ENCODE measurements at places on chromosomes 7 and 10. TPM values are rescaled to one million over a fixed set of nuclear protein-coding genes. Genes with fewer than 3 reads are reported as not detected.

The NPSR1 gene
- not detected for total RNA-seq

- no peak for DNase-seq
Measured at GRCh38 chr10:84415539-84416244, 87.3 kb downstream of the CCSER2 start.

- DNase-seq = no peak
Measured at GRCh38 chr10:11638055-11638698, 26.7 kb upstream of the USP6NL start.

- no peak for DNase-seq
Measured at GRCh38 chr10:44558521-44558920, 173.6 kb upstream of the CXCL12 start.

DNA sequence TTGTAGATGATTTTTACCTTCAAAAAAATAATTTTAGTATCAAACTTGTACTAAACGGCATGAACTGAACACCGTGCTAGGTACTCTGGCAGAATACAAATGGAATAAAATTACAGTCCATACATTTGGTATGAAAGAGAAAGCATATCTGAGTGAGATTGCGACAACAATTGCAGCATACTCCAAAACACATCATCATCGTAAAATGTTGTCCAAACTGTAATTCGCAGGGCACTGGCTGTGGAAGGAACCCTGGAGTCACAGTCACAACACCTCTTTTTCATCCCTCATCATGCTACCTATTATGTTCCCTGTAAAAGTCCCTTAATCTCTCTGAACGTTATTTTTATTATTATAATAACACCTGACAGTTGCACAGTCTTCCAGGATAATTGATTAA lies 13.5 kb downstream of the CREM start:
- no peak for DNase-seq

DNA sequence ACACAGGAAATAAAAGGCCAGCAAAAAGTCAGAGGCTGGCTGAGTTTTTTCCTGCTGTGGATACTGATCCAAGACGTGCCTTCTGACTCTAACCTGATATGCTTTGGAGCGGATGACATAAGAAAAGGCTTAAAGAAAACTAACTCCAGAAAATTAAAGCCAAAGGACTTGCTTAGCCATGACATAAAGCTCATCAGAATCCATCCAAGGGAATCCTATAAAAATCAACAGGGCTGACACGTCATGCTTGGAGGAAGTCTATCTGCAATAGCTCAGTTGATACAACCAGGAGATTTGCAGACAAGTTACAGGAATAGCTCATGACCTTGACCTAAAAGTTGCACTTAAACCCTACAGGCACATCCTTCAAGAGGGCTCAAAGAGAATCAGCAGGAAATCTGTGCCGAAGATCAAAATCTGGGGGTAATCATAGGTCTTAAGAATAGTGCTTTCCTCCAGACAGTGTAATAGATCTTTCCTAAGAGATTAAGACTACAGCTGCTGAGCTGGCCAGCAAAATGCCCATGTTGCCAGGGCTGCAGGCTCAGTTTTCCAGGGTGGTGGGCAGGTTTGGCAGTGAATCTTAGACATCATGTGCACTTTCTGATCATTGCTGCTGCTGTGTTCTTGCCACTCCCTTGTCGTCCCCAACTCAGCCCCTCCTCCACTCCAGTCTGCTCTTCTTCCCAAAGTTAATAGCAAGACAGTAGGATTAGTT lies 111.5 kb upstream of the SVIL start:
- no peak for DNase-seq

The HELLS gene
- total RNA-seq = 1.9 TPM

DNA sequence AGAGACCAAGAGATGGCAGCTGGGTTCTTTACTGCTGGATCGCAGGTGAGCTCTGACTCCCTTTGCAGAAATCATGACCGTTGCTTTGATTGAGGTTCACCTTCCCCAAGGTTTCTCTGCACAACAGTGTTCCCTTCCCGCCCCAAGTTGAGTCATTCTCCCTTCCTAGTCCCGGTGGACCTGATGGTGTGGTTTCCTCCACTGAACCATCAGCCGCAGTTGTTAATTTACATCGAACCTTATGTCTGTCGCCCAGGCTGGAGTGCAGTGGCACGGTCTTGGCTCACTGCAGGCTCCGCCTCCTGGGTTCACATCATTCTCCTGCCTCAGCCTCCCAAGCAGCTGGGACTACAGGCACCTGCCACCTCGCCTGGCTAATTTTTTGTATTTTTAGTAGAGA lies 5.8 kb downstream of the ZSCAN25 start:
- no peak for DNase-seq

GRCh38 chr7:81767926-81768325 lies 1.9 kb downstream of the HGF start:
- DNase-seq = no peak

- DNase-seq = no peak
Measured at GRCh38 chr10:50580262-50580891, 43.4 kb downstream of the SGMS1 start.

DNA sequence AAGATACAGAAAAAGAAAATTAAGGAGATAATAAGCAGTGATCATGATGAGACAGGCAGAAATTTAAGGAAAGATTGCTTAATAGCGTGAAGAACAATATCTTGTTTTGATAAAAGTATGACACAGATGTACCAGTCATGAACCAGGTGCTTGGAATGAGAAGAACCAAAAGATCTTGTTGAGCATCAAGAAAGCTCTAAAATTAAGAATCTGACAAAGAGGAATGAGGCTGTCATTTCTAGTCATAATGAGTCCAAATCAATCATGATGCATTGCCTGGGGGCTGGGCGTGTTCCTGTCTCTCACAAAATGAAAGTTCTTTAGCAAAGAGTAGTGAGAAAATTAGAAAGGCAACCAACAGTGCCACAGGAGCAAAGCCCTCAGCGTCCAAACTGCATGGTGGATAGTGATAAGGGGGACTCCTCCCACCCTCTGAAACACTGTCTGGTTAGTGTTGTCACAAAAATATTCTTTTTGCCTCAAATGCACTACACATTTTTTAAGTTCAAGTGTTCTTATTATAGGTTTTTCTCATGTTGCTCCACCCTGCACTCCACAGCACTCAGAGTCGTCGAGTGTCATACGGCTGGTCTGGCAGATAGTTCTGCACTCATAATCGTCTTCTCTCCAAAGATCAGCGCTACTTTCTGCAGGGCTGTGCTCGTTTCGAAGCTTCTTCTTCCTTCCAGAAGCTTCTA lies 439.6 kb downstream of the TNS3 start:
- DNase-seq = no peak

DNA sequence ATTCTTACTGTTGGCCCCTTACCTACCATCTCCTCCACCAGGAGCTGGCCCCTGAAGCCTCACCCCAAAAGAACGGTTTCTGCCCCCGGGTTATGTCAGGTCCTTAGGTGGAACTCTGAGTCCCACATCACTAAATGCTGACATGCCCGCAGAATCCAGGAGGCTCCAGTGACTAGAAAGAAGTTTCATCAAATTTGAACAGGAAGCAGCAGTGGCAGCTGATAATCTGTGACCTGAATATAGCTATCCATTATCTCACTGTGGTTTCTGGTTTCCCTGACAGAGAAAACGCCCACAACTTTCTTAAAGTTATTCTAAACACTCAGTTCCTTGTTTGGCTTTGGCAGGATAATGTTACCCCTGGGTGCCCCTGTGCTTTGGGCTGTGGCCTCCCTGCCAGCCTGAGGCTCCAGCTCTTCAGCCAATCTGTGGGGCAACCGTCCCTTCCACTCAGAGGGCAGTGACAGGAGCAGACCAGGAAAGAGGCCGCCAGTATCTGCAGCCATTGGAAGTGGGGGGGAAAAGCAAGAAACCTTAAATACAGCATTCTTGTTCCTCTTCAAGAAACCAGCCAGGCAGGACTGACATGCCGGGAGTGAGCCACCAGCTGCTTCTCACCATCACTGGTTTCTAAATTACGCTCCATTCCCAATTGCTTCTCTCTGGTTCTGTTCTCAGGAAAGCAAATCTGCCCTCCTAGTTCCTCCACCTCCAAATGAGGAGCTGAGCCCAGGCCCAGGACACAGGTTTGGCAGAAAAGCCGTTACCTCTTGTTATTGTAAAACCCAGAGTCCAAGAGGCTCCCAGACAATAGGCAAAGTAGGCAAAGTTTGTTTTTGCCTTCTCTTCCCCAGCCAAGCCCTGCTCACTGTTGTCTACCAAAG lies 41.2 kb upstream of the VCL start:
- no peak for DNase-seq

DNA sequence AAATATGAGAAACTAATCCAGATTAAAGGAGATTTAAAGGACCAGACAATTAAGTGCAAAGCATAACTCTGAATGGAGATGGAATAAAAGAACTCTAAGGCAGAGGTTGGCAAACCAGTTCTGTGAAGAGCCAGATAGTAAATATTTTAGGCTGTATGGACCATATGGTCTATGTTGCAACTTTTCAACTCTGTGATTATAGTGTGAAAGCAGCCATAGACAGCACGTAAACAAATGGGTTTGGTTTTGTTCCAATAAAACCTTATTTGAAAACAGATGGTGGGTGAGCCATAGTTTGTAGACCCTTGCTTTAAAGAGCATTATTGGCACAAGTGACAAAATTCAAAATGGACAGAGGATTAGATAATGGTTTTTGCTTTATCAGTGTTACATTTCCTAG lies 884.1 kb downstream of the CCSER2 start:
- DNase-seq = no peak

DNA sequence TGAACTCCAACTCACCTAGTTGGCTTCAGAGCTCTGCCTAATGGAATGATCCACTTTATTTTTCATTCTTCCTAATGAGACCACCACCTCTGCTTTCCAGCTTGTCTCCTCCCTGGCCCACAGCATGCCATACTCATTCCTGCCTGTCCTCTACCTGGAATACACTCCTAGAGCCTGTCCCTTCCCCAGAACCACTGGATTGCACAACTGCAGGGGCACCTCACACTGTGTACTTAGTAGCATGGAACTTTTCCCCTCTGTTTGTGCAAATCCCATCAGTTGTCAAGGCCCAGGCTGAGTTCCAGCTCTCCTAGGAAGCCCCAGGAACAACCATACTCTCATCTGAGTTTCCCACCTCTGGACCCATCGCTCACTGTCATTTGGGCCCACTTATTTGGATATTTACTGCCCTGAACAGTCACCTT lies 15.6 kb downstream of the ALDH18A1 start:
- no peak for DNase-seq

The SYT15B gene
- 1.2 TPM for total RNA-seq

DNA sequence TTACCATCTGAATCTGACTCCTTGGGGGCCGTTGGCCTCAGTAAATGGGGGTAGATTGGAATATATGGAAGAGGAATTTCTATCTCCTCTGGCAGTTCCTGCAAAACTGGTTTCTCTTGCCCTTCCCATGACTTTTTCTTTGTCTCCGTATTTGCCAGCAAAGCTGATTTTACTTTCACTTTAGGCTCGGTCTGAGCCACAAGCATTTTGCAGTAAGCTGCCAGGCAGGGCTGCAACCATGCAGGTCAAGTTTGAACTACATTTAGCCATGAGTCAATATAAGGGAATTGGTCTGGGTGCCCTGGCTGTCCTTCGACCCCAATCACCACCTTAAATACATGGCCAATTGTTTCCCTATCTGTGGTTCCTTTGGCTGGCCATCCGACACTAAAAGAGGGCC lies 104.3 kb downstream of the TRIM24 start:
- DNase-seq = no peak

GRCh38 chr7:81802251-81802650 lies 32.4 kb upstream of the HGF start:
- no peak for DNase-seq

DNA sequence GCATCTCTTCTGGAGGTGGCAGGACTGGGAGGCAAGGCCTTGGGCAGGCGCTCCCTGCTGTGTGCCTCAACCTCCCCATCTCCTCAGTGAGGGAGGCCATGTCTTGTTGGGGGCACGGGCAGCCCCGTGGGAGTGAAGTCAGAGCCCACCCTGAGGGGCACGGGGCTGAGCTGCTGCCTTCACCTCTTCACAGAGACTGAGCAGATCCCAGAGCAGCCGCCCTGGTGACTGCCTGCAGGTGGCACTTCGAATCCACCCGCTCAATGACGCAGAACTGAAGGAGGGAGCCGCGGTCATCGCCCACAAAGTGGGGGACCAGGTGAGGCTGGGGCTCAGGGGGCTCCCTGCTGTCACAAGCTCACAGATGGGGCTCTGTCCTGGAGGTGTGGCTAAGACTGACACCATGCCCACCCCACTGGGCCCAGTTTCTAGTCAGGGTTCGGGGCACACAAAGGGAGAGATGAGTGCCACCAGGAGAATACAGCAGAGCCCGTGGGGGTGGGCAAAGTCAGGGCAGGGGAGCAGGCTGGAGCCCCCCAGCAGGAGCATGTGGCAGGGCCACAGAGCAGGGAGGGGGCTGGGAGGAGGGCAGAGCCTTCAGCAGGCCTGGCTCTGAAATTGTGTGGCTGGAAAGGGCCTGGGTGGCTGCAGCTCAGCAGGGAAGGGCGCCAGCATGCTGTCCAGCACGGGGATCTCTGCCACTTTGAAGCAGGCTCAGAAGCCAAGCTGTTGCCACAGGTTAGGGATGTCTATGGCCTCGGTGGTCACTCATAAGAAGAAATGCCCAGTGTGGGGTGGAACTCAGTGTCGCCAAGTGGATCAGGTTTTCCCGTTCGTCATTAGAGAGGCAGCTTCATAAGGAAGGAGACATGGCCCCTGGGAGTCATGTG lies 18.8 kb upstream of the CHST12 start:
- DNase-seq = no peak

DNA sequence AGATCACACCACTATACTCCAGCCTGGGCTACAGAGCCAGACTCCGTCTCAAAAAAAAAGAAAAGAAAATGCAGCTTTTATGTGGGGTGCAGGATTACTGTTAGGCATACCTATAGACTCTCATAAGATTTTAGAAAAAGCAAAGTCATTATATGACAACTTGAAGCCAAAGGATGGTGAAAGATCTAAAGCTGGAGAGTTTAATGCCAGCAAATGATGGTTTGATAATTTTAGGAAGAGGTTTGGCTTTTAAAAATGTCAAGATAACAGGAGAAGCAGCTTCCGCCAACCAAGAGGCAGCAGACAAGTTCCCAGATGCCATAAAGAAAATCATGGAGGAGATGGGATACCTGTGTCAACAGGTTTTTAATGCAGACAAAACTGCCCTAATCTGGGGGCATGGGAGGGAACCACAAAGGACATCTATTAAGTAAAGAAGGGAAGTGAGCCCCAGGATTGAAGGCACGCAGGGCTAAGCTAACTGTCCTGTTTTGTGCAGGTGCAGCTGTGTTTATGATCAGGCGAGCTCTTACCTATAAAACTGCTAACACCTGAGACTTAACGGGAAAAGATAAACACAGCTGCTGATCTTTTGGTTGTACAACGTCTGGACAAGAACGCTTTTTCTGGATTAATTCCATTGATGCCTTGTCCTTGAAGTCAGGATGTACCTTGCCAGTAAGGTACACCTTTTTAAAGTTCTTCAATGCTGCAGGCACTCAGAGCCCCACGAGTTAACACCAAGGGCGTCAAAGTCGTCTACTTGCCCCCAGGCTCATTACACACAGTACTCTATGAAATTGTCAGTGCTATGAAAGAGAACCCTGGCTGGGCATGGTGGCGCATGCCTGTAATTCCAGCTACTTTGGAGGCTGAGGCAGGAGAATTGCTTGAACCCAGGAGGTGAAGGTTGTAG lies 10.5 kb upstream of the ANKRD61 start:
- DNase-seq = no peak

GRCh38 chr7:97842772-97843345 lies 29.3 kb downstream of the ASNS start:
- DNase-seq = no peak

- DNase-seq = no peak
Measured at GRCh38 chr10:15440204-15440711, 69.2 kb upstream of the FAM171A1 start.
